ENCODE measurements at places on chromosomes 7 and 10. TPM values are rescaled to one million over a fixed set of nuclear protein-coding genes. Genes with fewer than 3 reads are reported as not detected.

- H3K36me3 ChIP-seq: peaks cover 11% of the 10 kb centered on the region
- H3K4me3 ChIP-seq: no peak overlapping the region
- no peaks in the 10 kb centered on the region for H3K27me3 ChIP-seq
- H3K4me1 ChIP-seq: no peaks in the 10 kb centered on the region
Measured at GRCh38 chr7:20407585-20408466, 77.1 kb downstream of the ITGB8 start.

DNA sequence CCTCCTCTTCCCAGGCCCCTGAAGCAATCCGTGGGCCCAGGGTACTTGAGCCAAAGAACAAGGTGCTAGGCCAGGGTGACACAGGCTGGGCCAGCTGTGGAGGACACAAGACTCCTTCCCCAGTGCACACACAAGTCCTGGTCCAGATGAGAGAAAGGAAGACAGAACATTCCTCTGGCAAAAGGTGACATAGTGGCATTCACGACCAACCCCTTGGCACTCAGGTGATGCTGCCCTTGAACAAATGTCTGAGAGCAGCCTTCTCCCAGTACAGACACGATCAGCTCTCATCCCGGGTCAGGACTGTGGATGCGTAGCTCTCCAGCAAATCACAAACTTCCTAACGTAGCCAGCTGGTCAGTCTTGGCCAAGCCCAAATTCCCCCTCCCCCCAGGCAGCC, 118.5 kb downstream of the OAT start:
- no peaks in the 10 kb centered on the region for H3K36me3 ChIP-seq
- no peaks in the 10 kb centered on the region for H3K4me1 ChIP-seq
- no peaks in the 10 kb centered on the region for H3K27me3 ChIP-seq
- DNase-seq: peak; percentile 25

GRCh38 chr7:6423942-6424701, 23.6 kb downstream of the DAGLB start:
- peak overlapping the region; percentile 28 for H3K27ac ChIP-seq
- H3K36me3 ChIP-seq: peaks cover 10% of the 10 kb centered on the region
- H3K27me3 ChIP-seq: no peaks in the 10 kb centered on the region
- H3K4me3 ChIP-seq: no peak overlapping the region

The TMEM236 gene
- polyA plus RNA-seq: 0.09 TPM

DNA sequence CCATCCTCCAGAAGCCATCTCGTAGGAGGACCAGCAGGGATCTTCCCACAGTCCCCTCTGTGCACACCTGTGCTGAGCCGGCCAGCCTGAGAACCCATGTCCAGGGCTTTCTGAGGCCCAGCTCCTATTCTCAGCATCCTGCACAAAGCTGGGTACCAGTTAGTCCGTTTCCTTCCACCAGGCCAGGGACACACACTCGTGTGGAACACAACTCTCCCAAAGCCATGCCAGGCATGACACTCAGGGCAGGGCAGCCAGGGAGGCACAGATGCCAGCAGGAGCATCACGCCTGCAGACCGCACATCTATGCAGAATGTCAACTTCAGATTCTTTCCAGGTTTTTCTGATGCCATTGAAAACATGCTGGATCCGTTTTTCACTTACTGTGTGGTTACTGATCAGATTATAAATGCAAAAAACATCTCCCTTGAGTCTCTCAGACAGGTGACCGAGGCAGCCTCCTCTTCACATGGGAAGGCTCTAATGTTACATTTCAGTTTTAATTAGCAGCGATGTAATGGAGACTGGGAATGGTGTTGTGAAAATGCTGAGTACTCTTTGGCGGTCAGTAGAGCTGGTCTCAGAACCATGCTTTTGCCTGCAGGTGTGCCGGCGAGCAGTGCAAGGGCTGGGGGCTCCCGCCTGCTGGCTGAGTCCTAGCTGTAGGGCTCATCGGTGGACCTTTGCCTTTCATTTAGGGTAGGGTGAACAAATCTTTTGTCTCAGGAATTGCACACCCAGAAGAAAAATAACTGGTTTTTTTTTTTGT, 3.3 kb upstream of the SUN1 start:
- H3K27me3 ChIP-seq: no peaks in the 10 kb centered on the region
- no peak overlapping the region for H3K4me3 ChIP-seq
- H3K36me3 ChIP-seq: no peaks in the 10 kb centered on the region
- no peak overlapping the region for H3K27ac ChIP-seq
- peaks cover 28% of the 10 kb centered on the region for H3K4me1 ChIP-seq
- DNase-seq: no peak

GRCh38 chr10:51171946-51172345, 97.7 kb downstream of the PRKG1 start:
- DNase-seq: no peak
- no peak overlapping the region for H3K27ac ChIP-seq
- no peaks in the 10 kb centered on the region for H3K4me1 ChIP-seq
- no peaks in the 10 kb centered on the region for H3K36me3 ChIP-seq
- H3K27me3 ChIP-seq: no peaks in the 10 kb centered on the region

DNA sequence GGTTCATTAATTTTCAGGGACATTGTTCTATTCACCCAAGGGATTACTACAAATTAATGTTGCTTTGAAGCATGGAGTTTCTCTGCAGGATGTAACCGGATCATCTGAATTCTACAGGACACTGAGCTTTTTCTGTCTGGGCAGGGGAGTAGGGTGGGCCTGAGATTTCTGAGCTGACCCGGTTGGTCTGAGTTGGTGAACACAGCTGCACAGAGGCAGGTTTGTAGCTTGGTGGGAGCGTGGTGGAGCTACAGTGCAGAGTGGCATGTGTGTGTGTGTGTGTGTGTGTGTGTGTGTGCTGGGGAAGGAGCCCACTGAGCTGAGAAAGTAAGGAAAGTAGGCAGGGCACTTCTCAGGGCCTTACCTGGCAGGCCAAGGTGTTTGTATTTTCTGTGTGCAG, 62.6 kb downstream of the SH2D4B start:
- H3K36me3 ChIP-seq: no peaks in the 10 kb centered on the region
- H3K4me3 ChIP-seq: no peak overlapping the region
- no peaks in the 10 kb centered on the region for H3K27me3 ChIP-seq
- no peak overlapping the region for H3K27ac ChIP-seq

- no peak overlapping the region for H3K27ac ChIP-seq
- no peaks in the 10 kb centered on the region for H3K4me1 ChIP-seq
Measured at GRCh38 chr7:118511146-118511545, 286.6 kb downstream of the ANKRD7 start.

- H3K27me3 ChIP-seq: no peaks in the 10 kb centered on the region
- H3K4me1 ChIP-seq: no peaks in the 10 kb centered on the region
- H3K36me3 ChIP-seq: no peaks in the 10 kb centered on the region
- no peak for DNase-seq
- H3K27ac ChIP-seq: no peak overlapping the region
Measured at GRCh38 chr10:55019439-55019838, 218.4 kb upstream of the PCDH15 start.

DNA sequence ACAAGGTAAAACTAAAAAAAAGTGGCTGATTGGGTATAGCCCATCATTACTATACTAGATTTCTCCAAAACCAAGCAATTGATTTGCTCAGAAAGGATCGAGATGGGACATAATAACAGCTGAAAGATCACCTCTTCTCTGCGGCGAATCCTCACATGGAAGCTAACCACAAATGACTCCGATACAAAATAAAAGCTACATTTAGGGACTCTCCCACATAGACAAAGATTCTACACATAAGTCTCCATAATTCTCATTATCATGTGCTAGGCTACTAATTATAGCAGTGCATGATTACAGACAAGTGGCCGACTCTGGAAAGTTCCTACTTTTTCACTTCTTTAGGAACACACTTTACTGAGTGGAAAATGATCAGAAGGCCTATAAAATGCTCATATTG, 116.9 kb downstream of the RSU1 start:
- no peak overlapping the region for H3K4me3 ChIP-seq
- no peaks in the 10 kb centered on the region for H3K4me1 ChIP-seq
- no peak overlapping the region for H3K27ac ChIP-seq
- no peaks in the 10 kb centered on the region for H3K36me3 ChIP-seq
- DNase-seq: no peak

DNA sequence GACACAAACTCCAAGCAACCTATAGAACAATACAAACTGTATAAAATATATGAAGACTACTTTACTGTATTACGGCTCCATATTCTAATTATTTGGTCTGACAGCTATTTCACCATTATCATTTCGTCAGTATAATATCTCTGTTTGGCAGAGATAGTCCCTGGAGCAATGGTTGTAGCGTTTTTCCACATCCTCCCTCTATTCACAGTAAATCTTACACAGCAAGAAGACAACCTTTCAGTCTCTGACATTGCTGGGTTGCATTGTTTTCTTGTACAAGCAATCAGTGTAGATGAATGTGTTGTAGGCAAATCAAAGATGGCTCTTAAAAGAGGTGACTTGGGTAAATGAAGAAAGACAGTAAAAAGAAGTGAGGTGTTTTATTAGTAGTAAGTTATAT, 105.6 kb upstream of the PLXDC2 start:
- DNase-seq: no peak
- no peaks in the 10 kb centered on the region for H3K36me3 ChIP-seq
- no peaks in the 10 kb centered on the region for H3K27me3 ChIP-seq
- H3K27ac ChIP-seq: no peak overlapping the region
- H3K4me1 ChIP-seq: no peaks in the 10 kb centered on the region

DNA sequence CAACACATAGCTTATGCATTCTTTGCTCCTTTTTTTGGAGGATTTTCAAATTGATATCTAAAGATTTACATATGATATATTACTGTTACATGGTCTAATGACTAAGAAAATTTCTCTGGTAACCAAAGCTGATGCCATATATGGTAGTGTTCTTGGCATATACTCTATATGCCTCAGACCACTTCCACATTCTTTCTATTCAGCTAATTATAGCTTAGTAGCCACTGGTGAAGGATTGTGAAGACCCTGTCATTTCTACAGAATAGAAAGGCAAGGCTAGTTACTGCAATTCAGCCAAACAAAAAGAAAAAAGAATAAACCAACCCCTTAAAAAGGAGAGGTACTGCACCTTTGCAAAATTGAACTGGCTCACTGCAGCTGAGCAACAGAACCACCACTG, 3.7 kb downstream of the PURB start:
- H3K4me3 ChIP-seq: peak overlapping the region; percentile 7
- H3K27me3 ChIP-seq: no peaks in the 10 kb centered on the region
- H3K36me3 ChIP-seq: no peaks in the 10 kb centered on the region
- no peak for DNase-seq
- peaks cover 9% of the 10 kb centered on the region for H3K4me1 ChIP-seq

The GIMAP6 gene
- polyA plus RNA-seq: 14.3 TPM

The TMEM196 gene
- not detected for polyA plus RNA-seq

GRCh38 chr7:114953724-114954123, 31.8 kb downstream of the MDFIC start:
- no peak for DNase-seq
- H3K36me3 ChIP-seq: no peaks in the 10 kb centered on the region
- H3K27ac ChIP-seq: no peak overlapping the region
- H3K27me3 ChIP-seq: no peaks in the 10 kb centered on the region
- no peak overlapping the region for H3K4me3 ChIP-seq

The LRRD1 gene
- polyA plus RNA-seq: not detected
